AG20443 (cell line): ENCODE measurements at places on chromosomes 5 and 9.

- no peak for DNase-seq
Measured at GRCh38 chr5:23014825-23015224, 161.7 kb upstream of the CDH12 start.

- no peak for DNase-seq
Measured at GRCh38 chr9:135048758-135049444, 38.6 kb upstream of the OLFM1 start.

- no peak for DNase-seq
Measured at GRCh38 chr9:6109571-6109970, 94.1 kb upstream of the RANBP6 start.

DNA sequence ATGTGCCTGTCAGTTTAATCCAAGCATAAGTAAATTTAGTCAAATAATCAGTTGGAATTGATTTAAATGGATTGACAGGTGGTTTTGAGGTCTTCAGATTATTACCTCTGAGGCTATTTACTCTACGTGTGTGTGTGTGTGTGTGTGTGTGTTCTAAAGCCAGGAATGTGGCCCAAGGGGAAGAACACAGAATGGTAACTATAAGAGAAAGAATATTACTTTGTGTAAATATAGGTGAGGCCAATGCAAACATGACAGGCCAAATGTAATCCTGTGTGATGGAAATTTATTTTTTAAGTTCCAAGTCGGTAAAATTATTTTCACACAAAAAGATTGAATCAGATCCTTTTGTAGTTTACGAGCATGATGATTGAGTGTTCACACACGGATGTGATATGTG is 390.0 kb downstream of the PLK2 start:
- no peak for DNase-seq

DNA sequence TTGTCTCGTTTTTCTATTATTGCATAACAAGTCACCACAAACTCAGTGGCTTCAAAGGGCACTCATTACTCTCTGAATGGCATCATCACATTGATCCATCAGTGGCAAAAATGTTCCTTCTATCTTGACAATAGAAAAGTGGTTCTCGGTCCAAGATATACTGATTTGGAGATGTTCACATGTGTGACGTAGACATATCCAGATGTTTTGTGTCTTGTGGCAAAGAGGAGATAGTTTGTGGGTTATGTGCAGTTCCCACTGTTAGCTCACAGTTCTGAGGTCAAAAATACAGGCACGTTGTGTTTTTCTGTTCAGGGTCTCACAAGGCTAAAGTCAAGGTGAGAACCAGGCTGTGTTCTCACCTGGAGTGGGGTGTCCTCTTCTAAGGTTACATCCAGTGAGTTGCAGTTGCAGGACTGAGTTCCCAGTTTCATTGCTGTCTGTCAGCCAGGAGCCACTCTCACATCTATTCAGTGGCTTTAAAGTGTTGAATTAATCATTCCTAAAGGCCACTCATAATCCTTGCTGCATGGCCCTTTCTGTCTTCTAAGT is 55.3 kb downstream of the GAS1 start:
- no peak for DNase-seq

- DNase-seq, result no peak
Measured at GRCh38 chr9:92385001-92385400, 19.4 kb downstream of the OGN start.

DNA sequence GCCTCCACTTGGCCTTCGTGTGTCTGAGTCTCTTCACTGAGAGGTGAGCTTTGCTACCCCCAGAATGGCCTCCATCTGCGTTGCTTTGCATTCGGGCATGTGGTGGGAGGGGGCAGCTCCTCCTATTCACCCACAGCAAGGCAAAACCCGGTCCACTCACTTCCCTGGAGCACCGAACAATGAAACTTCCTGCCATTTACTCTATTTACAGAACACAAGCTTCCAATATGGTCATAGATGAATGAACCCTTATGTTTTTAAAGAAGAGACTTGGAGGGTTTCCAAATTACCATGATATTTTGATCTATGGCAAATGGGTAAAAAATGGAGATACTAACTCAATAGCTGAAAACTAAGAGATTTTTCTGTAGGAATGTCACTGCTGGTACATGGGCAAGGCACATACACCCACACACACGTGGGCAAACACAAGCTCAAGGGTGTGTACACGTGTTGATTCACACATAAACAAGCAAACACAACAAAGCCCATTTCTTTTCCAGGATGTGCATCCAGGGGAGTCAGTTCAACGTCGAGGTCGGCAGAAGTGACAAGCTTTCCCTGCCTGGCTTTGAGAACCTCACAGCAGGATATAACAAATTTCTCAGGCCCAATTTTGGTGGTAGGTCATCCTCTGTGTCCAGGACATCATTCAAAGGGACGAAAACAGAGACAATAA is 5.2 kb downstream of the GABRP start:
- DNase-seq, result no peak
